ENCODE measurements at places on chromosomes 1 and 21.

DNA sequence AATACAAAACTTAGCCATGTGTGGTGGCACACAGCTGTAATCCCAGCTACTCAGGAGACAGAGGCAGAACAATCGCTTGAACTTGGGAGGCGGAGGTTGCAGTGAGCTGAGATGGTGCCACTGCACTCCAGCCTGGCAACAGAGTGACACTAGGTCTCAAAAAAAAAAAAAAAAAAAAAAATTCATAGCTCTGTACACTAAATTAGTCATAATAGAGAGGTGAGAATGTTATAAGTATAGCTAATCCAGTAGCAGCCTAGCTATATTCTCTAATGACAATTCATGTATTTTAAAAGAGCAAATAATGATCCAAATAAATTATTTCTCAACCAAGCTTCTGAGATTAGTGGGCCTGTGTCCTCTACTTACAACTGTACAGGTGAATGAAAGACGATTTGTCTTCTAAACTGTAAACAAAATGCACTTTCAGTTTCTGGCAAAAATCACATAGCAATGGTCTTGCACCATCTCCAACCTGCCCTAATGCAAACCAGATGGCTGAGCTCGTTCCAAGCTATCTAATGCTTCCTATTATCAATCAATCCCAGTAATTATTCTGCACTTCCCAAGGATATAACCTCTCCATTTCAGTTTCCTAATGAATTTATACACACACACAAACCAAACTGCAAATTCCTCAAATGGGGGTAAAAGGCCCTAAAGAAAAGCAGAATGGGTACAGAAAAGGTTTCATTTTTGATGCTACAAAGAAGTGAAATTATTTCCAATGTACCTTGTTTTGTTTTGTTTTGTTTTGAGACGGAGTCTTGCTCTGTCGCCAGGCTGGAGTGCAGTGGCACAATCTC lies 56.5 kb downstream of the GATAD2B start:
- DNase-seq = no peak

DNA sequence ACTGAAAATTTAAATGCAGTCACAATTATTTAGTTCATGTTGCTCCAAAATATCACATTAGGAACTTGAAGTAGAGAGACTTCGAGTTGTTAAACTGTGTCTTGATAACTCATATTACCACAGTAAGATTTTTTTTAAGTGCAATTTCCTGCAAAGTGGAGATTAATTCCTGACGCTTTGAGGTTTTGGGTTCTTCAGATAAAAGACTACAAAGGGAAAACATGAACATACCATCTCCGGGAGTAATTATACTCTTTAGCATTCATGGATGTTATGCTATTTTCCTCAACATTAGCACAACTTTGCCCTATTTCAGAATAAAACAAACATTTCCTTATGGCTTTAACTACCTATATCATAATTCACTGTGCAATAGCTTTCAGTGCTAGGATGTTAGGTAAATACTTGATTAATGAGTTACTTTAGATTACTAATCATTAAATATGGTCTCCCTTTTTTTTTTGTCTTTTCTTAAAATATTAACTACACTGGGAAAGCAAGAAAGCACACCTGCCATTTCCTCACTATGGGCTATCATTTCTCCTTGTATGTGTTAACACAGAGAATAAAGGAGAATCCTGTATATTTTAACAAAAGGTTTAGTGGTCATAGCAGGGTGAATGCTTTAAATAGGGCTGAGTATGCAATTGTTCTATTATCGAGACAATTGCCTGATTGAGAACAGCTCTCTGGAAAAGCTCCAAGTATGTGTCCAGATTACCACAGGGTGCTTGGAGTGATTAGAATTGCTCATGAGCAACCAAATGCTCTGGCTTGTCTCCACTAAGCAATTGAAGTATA lies 252.5 kb upstream of the C1orf105 start:
- peak; percentile 80 for DNase-seq

DNA sequence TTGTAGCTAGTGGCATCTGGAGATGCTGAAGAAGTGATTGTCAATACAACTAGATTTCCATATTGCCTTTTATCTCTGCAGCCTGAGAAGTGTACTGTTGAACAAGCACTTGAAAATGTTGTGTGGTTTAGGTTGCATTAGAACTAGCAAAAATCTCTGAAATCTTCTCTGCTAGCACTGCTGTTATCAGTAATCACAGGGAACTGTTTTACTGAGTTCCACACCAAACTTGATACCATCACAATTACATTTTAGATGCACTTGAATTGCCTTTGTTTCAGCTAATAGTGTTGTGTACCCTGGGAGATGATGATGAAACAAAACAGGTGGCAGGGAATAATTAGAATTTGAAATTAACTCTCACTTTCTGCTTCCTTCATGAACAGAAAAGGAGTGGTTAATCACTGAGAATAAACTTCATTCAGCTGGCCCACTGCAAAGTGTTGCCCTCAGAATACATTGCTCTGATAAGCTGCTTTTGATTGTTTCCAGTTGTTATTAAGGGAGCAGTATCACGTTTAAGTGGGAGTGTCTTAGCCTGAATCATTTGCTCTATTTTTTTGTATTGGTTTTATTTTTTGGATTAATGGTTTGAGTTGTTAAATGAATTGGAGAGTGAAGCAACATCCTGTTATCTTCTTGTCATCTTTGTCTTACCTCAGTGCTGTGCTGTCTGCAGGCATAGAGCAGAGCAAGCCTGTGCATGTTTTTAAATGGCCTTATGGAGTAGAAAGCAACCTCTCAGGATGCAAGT lies 13.0 kb downstream of the FAM20B start:
- DNase-seq = no peak

GRCh38 chr1:29655945-29656850 lies 419.9 kb downstream of the PTPRU start:
- DNase-seq = no peak

DNA sequence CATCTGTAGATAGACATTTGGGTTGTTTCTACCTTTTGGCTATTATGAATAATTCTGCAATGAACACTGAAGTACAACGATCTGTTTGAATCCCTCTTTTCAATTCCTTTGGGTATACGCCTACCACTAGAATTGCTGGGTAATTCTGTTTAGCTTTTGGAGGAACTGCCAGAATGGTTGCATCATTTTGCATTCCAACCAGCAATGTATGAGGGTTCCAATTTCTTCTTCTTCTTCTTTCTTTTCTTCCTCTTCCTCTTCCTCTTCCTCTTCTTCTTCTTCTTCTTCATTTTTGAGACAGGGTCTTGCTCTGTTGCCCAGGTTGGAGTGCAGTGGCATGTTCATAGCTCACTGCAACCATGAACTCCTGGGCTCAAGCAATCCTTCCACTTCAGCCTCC lies 13.8 kb upstream of the THEM5 start:
- DNase-seq = no peak

GRCh38 chr1:151158751-151159251 lies 2.4 kb downstream of the TNFAIP8L2 start:
- DNase-seq = no peak

DNA sequence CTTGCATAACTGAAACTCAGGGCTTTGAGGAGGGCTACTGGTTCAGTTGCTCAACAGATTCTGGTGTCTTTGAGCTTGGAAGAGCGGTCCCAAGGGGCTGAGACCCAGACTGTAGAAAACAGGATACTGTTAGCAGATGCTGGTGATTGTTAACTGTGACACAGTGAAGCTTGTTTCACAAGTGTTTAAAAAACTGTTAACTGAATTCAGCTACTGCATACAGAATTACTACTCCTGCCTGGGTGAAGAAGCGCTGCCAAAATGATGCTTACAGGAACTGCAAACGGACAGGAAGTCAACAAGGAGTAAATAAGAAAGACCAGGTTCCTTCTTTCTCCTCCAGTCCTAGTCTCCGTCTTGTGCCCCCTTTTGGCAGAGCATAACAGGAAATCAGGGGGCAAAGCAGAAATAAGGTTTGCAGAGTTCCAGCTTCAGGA lies 195.3 kb upstream of the USP25 start:
- DNase-seq = peak; percentile 20

- no peak for DNase-seq
Measured at GRCh38 chr1:240803151-240803550, 191.2 kb upstream of the GREM2 start.

GRCh38 chr1:61264825-61265242 lies 182.5 kb downstream of the NFIA start:
- no peak for DNase-seq

DNA sequence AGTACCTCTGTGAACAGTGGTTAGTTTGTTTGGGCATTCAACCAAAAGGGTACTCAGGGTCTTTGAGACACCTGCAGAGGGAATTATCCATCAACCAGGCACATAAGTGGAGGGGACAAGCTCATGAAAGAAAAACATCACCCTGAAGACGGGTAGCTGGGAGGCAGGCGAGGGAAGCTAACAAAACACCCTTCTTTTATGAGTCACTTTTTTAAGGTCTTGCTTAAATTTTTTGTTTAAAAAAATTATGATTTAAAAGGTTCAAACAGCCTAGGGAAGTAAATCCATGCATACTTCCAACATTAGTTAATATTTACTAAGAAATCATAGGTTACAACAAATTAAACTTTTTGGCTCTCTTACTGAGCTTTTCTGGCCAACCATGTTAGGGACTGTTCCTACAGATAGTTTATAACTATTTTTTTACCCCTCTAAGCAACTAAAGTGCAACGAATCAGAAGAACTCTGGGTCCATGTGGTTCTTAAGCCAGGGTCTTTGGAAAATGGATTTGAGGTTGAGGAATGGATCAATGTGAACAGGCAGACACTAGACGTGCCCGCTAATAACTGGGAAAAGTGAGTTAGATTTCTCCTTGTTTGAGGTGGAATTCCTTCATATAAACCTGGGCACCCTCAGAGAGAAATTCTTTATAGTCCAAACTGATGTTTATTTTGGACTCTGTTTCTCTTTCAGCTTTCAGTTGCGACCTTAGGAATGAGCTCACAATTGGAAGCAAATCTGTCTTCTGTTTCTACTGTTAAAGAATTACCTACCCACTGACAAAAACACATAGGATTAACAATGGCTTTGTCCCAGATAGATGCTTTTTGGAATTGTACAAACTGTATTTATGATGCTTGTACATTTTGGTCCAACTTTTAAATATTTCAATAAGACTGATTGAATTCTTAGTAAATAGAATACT lies 123.0 kb downstream of the LYPLAL1 start:
- DNase-seq = no peak

- no peak for DNase-seq
Measured at GRCh38 chr21:45788637-45789506, 145.3 kb downstream of the PCBP3 start.

GRCh38 chr1:11804666-11805421 lies 920 bp downstream of the MTHFR start:
- no peak for DNase-seq

DNA sequence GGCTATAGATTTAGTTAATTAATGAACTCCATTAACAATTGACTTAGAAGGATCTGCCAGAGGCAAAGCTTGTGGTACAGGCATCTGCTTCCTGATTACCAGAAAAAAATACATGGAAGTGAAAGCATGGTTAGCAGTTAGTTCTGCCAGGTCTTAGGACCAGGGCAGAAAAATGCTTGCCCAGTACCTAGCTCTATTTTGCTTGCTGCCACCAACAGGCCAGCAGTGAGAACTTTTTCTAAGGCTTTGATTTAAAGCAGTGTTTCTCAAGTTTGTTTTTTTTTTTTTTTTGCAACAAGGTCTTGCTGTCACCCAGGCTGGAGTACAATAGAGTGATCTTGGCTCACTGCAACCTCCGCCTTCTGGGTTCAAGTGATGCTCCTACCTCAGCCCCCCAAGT lies 16.4 kb upstream of the MTF1 start:
- DNase-seq = no peak

- DNase-seq = peak; percentile 52
Measured at GRCh38 chr1:212238552-212238951, 46.7 kb upstream of the PPP2R5A start.

DNA sequence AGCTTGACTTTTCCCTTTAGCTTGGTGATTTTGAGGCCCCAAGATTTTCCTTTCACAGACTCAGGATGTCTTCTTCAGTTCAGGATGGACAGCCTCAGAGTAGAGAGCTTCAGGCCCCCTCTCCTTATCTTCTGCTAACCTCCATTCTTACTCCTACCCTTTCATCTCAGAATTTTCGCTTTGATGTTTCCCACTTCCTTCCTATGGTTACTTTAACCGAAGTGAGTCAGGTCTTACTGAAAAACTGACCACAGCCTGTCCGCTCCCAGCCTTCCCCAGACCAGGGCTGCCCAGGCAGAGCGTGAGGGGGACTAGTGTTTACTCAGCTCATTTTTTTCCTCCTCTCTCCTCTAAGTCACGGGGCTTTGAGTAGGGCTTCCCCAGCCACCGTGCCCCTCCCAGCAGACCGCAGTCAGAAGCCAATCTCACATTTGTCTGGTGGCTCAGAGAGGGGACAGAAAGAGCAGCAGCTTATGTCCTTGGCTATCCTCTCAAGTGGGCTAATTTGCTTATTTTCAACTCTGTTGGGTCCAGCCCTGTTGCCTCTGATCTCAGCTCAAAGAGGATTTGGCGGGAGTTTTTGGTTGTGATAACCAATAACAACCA lies 4.2 kb upstream of the IL19 start:
- peak; percentile 56 for DNase-seq

DNA sequence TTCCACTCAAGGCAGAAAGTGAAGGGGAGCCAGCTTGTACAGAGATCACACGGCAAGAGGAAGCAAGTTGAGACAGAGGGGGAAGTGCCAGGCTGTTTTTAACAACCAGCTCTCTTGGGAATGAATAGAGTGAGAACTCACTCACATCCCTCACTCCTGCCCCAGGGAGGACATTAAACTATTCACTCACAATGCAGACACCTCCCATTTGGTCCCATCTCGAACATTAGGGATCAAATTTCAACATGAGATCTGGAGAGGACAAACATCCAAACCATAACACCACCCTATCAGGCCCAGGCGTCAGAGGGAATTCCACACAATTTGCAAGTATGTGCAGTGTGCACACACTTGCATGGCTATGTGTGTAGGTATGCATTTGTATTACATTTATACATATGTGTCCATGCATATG lies 62.7 kb downstream of the DMAP1 start:
- DNase-seq = no peak

- no peak for DNase-seq
Measured at GRCh38 chr1:148166558-148167492, 14.7 kb upstream of the NBPF11 start.

DNA sequence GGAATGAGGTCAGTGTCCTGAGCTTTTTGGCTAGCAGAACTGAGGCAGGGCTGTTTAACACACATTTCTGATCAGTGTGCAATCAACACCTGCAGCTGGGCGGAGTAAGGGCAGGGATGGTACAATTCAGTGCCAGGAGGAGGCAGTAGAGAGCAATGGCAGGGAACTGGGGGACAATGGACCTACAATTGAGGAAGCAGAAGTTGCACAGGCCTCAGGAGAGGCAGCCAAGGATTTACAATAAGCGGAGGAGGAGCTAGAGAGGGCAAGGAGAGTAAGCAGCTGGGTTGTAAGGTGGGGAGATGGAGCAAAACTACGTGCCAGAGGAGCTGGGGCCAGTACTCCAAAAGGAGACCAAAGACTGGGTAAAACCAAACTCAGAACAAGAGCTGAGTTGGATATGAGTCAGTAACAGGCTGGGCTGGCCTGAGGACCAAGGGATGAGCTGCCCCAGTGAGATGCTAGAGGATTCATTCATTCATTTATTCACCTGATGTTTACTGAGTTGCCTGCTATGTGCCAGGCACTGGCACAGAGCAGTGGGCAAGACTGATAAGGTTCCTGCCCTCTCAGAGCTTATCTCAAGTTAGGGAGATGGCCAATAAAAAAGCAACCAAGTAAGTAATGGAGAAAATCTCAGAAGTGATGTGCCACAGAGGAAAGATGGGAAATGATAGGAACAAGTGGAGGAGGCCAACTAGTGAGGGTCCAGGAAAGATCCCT lies 10.4 kb upstream of the GALE start:
- DNase-seq = peak; percentile 68

- no peak for DNase-seq
Measured at GRCh38 chr1:19040010-19040680, 83.7 kb upstream of the IFFO2 start.

Data from Ammon's horn (tissue), 1 donor.